ENCODE measurements at places on chromosomes 4 and X.
A peak's percentile ranks its signal among the peaks of the same experiment; 100 is the strongest.

DNA sequence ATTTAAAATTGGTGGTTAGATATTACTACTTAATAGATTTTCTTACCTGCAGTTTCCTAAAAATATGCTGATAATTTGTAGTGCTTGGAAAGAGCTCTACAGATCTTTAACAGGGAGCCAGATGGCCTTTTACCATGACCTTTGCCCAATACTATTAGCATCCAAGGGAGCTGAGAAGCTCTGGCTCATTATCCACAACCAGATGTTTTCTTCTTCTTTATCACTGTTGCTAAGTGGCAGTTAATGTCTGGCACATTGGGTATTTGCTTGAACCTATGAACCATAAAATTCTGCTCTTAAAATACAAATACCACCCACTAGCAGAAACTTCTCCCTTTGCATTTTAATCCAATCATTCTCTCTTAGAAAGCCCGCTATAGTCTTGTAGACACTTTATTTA lies 1480.3 kb downstream of the C4orf33 start:
- DNase-seq: no peak

DNA sequence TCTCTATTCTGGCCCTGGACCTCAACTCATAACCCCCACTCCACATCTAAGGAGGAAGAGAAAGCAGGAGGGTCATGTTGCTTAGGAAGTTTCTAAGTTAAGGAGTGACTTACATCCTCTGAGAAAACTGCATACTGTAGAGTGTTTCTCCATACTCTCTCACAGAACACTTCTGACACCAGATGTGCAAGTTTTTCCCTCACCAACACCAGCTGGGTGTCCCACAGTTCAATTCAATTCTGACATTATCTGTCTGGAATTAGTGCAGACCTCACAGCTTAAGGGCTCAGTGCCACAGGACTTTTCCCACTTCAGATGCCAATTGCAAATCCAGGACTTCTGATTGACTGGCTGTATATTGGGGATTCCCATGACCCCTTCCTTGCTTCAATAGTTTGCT lies 89.0 kb upstream of the SFRP2 start:
- peak; percentile 2 for DNase-seq

DNA sequence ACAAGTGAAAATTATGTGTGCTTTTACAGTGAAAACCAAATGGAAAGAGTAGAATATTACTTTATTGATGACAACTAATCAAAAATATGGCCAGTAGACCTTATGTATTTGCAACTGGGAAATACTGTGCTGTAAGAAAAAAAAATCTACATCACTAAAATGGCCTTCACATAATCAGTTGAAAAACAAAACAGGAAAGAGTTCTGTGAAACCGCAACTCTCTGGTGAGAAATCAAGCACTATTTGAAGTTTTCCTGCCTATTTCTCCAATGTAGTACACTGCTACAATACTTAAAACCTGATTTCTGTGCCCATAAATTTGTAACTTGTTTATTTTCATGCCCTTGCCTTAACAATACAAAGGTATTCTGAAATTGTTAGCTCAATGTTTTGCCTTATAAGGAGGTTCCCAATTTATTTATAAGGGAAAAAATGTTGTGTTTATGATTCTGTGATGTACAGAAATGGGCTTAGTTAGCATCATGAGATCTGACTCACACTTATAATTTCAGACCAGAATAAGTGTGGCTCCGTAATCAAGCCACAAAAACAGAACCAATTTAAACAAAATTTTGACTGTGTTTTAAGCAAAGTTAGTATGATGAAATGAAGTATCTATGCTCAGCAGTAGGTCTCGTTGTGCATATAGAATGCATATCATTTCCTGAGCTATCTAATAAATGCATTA lies 147.1 kb downstream of the FAT4 start:
- no peak for DNase-seq

- DNase-seq: no peak
These were observed 8.7 kb upstream of the ABLIM2 start for GRCh38 chr4:8167291-8167690.

DNA sequence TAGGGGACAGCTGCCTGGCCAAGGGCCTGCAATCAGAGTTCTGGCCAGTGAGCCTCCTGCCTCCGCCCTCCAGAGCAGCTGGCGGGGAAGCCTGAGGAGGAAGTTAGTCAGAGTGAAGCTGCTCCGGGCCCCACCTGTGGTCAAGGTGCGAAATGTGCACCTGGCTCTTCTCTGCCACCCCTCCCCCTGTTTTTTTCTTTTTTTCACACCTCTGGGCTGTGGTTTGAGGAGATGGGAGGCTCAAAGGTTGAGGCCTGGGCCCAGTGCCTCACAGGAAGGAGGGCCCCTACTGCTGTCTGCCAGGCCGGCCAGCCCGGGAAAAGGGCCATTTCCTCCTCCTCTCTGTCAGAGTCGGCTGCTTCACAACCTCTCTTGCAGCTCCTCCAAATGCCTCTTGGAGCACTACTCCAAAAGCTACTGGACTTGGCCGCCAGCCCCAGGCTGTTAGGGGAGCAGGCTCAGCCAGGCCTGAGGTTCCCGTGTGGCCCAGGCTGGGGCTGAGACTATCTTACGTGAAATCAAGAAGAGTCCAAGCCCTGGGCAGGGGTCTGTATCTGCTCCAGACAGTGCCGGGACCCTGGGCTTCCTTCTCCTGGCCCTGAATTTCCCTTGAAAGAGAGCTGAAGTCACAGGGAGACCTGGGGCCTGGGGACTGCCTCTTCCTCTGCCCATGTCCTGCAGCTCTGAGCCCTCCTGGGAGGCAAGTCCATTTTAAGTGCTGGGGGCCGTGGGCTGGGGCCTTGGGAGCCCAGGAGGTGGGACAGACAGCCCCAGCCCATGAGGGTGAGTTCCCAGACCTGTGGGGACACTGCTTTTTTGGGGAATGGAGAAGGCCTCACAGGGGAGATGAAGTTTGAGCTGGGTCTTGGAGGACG lies 4.5 kb upstream of the CXCR3 start:
- peak; percentile 61 for DNase-seq

- DNase-seq: no peak
These were observed 148.8 kb downstream of the GPC3 start for GRCh38 chrX:133836561-133836960.

DNA sequence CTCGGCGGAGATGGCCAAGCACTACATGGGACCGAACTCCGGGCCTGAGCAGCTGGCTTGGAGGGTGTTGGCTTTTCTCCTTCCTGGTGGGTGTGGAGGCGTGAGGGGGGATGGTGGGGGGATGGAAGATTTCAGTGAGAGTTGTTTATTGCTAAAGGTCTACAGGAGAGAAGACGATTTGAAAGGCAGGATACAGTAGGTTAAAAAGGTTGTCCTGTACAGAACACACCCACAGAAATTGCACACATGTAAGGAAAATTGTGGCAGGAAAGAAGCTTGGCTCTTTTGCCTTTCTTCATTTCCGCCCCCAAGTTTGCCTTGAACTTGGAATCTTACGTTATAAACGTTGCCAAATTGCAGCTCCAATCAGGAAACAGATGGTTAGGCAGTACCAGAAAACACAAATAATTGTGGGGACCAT lies 74.1 kb upstream of the STOX2 start:
- DNase-seq: no peak
